ENCODE measurements at places on chromosomes 2 and 18. TPM values are rescaled to one million over a fixed set of nuclear protein-coding genes. Genes with fewer than 3 reads are reported as not detected.

EFR3B gene
- polyA plus RNA-seq = not detected

GNLY gene
- 18.1 TPM for polyA plus RNA-seq

RNU2-63P gene
- polyA plus RNA-seq = not detected

CTNNA2 gene
- not detected for polyA plus RNA-seq

GALNT3 gene
- 10.9 TPM for polyA plus RNA-seq

SERPINB3 gene
- polyA plus RNA-seq = not detected

DNA sequence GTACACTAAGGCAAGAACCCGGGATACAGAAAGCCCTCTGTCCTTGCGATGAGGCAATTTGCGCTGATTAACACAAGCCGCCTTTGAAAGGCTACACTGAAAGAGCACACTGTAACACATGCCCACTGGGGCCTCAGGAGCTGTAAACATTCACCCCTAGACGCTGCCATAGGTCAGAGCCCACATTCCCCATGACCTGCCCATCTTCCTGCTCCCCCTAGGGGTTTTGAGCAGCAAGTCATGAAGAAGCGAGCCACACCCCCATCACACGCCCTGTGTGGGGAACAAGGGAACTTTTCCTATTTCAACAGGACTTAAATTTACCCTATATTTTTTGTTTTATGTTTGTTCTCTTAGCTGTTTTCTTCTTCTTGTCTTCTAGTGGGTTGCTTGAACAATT lies 47.8 kb upstream of the SLC4A10 start:
- no peak overlapping the region for H3K4me3 ChIP-seq
- no peaks in the 10 kb centered on the region for H3K36me3 ChIP-seq
- H3K27ac ChIP-seq = no peak overlapping the region
- no peaks in the 10 kb centered on the region for H3K4me1 ChIP-seq

DNA sequence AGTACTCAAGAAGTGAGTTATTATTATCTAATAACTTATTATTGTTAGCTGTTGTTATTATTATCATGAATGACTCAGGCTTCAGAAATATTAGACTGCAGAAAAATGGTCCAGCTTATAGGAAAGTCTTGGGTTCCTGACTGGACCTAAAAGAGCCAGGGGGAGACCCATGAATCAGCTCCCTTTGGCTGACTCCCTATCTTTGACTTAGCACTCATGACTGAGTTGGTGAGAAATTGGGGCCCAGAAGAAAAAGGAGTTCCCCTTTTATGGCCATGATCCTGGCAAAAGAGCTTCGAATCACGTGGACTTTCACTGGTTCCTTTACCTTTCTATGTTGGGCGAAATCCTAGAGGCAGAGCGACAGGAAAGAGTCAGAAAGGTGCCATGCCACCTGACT lies 145.8 kb downstream of the MYO3B start:
- H3K27me3 ChIP-seq = no peaks in the 10 kb centered on the region
- H3K27ac ChIP-seq = no peak overlapping the region

DNA sequence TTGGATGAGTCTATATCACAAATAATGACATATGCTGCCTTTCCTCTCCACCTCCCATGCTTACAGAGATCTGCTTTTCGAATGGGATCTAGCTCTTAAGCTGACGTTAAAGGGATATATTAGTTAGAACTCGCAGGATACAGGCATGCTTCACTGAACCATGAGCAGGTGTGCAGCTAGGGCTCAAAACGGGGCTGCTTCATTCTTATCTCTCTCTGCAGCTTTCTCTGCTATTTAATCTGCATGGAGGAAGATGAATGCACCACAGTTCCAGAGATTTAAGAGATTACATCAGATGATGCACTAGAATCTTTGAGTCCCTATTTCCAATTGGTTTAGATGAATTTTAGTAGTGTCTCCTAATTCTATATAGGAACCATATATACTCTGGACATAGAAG lies 327.0 kb downstream of the RAD51AP2 start:
- DNase-seq = peak; percentile 15
- no peaks in the 10 kb centered on the region for H3K36me3 ChIP-seq
- H3K4me3 ChIP-seq = no peak overlapping the region
- no peaks in the 10 kb centered on the region for H3K27me3 ChIP-seq

DNA sequence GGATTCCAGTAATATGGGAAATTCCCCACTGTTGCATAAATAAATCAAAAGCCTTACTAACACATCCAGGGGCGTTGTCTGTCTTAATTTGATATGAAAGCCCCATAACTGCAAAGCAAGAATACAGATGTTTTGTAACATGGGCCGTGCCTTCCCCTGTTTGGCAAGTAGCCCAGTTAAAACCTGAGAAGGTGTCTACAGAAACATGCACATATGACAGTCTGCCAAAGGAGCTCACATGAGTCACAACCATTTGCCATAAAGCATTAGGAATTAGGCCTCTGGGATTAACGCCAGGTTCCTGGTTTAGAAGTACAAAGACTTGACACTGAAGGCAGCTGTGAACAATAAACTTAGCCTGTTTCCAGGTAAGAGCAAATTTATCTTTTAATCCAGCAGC lies 43.1 kb upstream of the LONRF2 start:
- H3K36me3 ChIP-seq = no peaks in the 10 kb centered on the region
- no peak overlapping the region for H3K4me3 ChIP-seq
- no peaks in the 10 kb centered on the region for H3K27me3 ChIP-seq
- no peaks in the 10 kb centered on the region for H3K4me1 ChIP-seq
- DNase-seq = no peak
- no peak overlapping the region for H3K27ac ChIP-seq

DNA sequence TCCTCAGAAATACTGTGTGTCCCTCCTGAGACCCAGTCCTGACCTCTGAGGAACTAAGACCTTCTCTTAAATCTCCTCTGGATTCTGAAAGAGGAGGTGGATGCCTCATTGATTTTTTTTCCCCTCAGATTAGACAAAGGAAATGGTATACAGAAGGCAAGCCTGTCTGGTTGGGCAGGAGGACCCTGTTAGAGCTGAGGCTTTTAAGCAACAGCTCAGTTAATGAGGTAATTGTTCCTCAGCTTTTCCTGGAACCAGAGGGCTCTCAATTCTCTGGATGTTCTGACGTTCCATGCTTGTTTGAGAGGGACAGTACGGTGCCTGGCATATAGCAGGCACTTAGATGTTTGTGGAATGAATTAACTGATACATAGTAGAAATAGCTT lies 61.7 kb upstream of the MCFD2 start:
- no peak for DNase-seq
- peaks cover 61% of the 10 kb centered on the region for H3K4me1 ChIP-seq
- H3K4me3 ChIP-seq = no peak overlapping the region
- H3K27ac ChIP-seq = peak overlapping the region; percentile 62
- peaks cover 59% of the 10 kb centered on the region for H3K36me3 ChIP-seq

DNA sequence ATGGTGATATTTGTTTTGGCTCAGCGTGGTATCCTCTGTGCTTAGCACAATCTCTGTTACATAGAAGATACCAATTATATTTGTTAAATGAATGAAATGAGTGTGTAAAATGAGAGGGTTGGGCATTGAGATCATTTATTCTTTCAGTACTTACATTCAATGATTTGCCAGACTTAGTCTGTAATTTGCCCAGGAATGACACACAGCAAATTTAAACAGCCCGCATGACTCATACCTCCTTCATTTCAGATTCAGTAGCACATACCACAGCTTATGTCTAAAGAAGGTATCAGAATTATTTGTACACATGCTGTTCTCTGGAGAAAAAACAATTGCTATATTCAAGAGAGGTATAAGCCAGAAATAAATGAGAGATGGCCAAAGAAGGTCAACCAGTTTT lies 37.0 kb downstream of the KLHL14 start:
- no peak overlapping the region for H3K4me3 ChIP-seq
- H3K27ac ChIP-seq = no peak overlapping the region
- peaks cover 20% of the 10 kb centered on the region for H3K4me1 ChIP-seq
- H3K36me3 ChIP-seq = peaks cover 6% of the 10 kb centered on the region

DNA sequence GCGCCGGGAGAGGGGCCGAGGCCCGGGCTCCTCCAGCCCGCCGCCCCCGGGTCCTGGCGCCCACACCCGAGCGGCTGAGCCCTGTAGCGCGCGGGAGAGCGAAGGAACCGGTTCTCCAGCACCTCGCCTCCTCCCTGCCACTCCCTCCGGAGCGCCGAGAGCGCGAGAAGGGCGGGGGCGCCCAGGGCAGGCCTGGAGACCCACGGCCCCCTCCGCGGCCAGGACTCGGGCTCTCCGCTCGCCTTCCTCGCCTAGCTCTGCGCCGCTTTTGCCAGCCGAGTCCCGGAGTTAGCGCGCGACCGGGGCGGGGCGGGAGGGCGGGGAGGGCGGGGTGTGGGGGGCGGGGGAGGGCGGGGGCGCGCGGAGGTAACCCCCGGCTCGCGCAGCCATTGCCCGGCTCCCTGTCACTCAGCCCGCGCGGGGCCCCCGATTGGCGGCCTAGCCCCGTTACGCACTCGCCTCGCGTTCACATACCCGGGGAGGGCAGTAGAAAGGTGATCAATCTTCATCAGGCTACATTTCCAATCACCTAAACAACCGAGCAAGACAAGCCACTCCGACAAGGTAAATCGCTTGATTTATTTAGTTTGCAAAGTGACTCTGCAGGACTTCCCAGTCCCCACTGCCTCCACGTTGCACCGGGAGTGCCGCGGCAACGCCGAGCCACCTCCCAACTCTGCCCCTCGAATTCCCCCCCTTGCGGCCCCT lies at the start of gene OTX1:
OTX1 (plus strand) TSS at position 497 of the 708 bp plus-strand sequence. CDS start 2,161 bp downstream, outside the sequence.
- H3K4me3 ChIP-seq = peak within 1 kb of the TSS; percentile 48
- DNase-seq = peak; percentile 66
- H3K36me3 ChIP-seq = no peaks in the 10 kb centered on the region
- H3K4me1 ChIP-seq = peaks cover 84% of the 10 kb centered on the region
- H3K27me3 ChIP-seq = peaks cover 96% of the 10 kb centered on the region

DNA sequence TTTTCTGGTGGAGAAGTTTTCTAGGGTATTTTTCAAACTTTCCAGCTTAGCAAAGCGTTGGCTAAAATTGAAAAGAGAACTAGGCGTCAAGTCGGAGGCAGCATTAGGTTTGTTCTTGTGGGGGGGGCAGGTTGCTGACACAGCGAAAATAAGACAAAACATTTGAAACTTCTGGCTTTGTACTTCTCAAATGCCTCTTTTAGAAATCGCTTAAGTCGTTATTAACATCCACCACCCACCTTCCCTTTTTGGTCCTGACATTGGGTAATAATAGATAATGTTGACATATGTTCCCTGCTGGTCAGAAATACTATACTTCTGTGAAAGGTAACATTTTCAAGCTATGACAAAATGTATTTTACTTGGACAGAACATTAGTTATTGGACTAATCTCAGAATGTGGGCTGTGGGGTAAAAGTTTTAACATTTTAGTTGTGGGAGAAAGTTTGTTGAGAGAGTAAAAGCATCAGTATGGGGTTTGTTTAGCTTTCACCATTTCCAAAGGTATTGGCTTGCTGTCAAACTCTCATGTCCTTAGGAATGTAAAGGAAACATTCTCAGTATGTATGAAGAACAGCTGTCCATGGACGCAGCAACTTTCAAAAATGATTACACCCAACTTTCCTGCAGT lies 88.1 kb upstream of the ZEB2 start:
- no peak overlapping the region for H3K27ac ChIP-seq
- H3K27me3 ChIP-seq = no peaks in the 10 kb centered on the region
- peaks cover 11% of the 10 kb centered on the region for H3K4me1 ChIP-seq

DNA sequence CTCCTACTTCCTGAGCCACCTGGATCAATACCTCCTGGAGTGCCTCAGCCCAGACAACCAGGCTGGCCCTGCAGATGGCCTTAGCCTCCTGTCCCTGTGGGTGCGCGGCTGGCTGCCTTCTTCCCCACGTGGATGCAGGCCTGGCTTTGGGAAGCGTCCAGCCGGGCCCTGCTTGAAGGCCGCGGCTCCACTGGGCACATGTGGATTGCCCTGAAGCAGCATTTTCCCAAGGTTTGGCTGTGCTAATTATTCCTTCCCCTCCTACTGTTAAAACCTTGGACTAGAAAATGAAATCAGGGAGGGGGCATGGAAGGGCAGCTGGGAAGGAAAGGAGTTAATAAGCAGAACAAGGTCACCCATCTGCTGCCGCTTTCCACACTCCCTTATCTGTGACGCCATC lies 143.0 kb upstream of the GATA6 start:
- H3K27me3 ChIP-seq = no peaks in the 10 kb centered on the region
- no peaks in the 10 kb centered on the region for H3K36me3 ChIP-seq
- no peak overlapping the region for H3K27ac ChIP-seq

DNA sequence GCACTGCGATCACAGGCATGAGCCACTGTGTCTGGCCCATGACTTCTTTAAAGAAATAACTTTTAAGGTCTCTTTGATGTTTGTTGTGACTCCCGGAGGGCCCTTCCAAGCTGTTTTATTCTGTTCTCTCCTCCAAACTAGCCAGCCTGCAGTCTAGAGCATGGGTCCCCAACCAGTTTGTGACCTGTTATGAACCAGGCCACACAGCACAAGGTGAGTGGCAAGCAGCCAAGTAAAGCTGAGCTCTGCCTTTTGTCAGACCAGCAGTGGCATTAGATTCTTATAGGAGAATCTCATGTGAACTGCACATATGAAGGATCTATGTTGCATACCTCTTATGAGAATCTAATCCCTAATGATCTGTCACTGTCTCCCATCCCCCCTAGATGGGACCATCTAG lies 223.9 kb upstream of the RGPD4 start:
- no peaks in the 10 kb centered on the region for H3K27me3 ChIP-seq
- no peak overlapping the region for H3K27ac ChIP-seq
- no peaks in the 10 kb centered on the region for H3K36me3 ChIP-seq
- DNase-seq = no peak
- no peaks in the 10 kb centered on the region for H3K4me1 ChIP-seq
- no peak overlapping the region for H3K4me3 ChIP-seq

- no peak overlapping the region for H3K27ac ChIP-seq
- peak; percentile 27 for DNase-seq
- H3K36me3 ChIP-seq = no peaks in the 10 kb centered on the region
Observed at GRCh38 chr18:63342206-63342605, 22.6 kb upstream of the BCL2 start.

DNA sequence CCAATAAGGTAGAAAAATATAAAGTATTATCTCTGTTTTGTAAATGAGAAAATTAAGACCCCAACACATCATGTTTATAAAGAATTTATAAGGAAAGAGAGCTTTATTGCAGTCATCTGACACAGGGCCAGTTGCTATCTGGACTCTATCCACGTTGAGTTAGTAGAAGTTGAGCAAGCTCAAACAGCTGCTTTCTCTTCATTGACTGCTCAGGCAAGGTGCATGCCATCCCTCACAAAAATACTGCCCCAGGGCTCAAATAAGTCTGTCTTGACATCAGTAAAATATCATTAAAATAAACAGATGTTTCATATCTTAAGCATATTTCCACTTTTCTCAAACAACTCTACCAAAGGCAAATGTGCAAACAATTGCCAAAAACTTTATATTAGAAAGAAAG lies 14.8 kb downstream of the COL5A2 start:
- H3K36me3 ChIP-seq = no peaks in the 10 kb centered on the region
- no peak overlapping the region for H3K4me3 ChIP-seq
- H3K27ac ChIP-seq = no peak overlapping the region
- no peaks in the 10 kb centered on the region for H3K4me1 ChIP-seq

- H3K4me3 ChIP-seq = no peak overlapping the region
- no peak for DNase-seq
- H3K36me3 ChIP-seq = no peaks in the 10 kb centered on the region
Observed at GRCh38 chr18:7946734-7947377, 379.7 kb downstream of the PTPRM start.
